ENCODE measurements at places on chromosomes 5 and 9.

DNA sequence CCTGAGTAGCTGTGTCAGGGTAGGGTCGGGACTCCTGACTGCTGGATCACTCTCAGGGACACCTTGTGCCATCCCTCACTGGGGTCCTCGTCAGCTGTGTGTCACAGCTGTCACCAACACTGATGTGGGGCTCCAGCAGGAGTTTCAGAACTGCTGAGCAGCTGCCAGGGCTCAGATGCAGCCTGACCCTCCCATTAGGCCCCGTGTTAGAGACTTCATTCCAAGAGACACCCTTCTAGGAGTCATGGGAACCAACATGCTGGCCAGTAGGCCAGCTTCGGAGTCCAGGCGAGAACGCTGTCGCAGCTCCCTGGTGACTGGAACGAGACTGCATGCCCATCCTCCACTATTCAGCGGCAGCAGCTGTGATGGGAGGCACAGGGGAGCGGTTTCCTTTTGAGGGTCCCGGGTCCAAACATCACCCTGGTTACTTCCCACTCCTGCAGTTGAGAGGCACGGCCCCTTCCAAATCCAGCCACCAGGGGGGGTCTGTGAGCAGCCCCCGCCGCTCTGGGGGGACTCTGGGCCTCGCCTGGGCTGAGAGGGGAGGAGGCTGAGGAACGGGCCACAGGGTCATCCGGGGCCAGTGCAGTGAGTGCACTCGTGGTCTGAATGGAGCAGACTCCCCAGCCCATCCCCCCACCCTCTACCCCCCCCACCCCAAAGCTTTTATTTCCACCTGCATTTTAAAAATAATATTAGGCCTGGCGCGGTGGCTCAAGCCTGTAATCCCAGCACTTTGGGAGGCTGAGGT, 12.6 kb upstream of the TCF7 start:
- DNase-seq, result peak; percentile 57

- no peak for DNase-seq
These were observed 18.9 kb upstream of the ASS1 start for GRCh38 chr9:130425741-130426466.

- no peak for DNase-seq
These were observed 28.2 kb downstream of the MTRR start for GRCh38 chr5:7897014-7897600.

GRCh38 chr5:62686692-62687091, 108.1 kb downstream of the LRRC70 start:
- DNase-seq, result no peak

GRCh38 chr5:150208187-150209098, 18.6 kb downstream of the SLC6A7 start:
- DNase-seq, result no peak

- DNase-seq, result no peak
These were observed 33.9 kb downstream of the AHRR start for GRCh38 chr5:355379-355935.

DNA sequence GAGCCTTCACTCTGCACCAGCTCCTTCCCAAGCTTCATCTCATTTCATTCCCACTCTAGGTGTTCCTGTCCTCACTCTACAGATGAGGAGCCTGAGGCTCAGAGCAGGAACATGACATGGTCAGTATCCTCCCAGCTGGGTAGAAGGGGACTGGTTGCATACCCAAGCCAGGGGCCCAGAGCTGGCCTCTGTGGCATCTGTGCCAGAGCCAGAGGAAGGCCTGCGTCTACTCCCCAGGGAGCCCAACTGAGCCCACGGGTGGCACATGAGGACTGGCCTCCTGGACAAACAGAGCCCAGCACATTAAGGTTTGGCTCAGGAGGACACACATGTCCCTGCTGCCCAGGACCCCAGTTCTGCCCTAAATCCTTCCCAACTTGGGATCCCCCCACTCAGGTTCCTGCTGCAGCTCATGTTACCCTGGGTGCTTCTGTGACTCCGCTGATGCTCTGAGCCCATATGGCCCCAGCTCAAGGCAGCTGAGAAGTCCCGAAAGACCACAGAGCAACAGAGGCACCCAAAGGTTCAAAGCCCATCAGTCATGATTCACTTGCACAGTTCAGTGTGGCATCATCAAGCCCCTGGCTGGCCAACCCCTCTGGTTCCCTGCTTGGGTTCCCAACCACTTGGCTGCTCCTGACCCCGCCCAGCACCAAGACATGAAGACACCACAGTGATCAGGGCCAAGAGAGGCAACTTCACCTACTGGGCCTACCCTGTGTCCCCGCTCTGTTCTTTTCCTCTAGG, 8.5 kb upstream of the NEURL1B start:
- DNase-seq, result no peak

GRCh38 chr9:19550009-19550408, 141.2 kb downstream of the ACER2 start:
- no peak for DNase-seq

DNA sequence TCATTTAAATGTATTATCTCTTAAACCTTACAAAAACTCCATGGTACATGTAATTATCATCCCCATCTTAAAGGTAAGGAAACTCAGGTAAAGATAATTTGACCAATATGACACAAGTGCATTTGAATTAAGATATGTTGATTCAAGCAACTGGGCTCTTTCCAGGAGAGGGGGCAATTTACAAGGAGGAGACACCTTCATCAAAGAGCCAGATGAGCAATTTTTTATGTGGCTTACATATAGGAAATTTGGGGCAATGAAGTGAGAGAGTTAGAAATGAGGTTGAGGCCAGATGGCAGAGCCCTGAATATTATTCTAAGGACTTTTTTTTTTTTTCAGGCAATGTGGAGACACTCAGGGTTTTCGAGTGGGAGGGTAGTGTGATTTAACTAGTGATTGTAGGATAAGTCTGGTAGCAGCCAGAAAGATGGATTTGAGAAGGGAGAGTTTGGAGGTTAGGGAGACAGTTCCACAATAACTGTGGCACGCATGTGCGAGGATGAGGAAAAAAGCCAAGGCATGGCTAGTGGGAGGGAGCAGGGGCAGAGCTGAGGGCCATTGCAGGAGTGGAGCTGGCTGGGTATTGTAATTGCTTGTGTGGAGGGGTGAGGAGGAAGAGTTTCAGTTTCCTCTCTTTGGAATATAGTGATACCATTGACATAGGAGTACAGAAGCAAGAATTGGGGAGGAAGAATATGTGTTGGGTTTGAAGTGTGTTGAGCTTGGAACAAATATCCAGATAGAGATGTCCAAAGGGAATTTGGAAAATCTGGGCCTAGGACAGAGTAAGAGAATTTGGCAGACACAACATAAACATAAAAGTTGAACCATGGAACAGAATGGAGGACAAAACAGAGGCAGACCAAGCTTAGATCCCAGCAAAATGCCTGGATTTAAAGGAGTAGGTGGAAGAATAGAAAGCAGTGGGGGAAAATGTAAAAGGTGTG, 72.0 kb downstream of the ACTBL2 start:
- DNase-seq, result no peak

- no peak for DNase-seq
These were observed 1962.9 kb upstream of the CDH6 start for GRCh38 chr5:29230591-29230990.

DNA sequence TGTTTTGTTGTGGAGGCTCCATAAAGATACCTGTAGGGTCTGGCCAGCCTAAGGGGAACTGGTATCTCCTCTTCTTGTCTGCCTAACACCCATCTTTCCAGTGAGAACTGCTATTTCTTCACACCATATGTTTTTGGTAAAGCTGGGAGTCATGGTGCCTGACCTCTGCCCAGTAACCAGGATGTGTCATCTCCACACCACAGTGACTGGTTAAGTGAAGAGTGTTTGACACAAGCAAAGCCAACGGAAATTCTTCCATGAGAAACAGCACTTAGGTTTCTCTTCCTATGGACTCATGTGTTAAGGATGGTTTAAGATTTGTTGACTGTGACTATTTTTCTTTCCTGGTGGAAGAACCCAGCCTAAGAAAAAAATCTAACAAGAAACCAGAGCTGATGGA, 111.5 kb downstream of the HTR4 start:
- DNase-seq, result no peak

GRCh38 chr5:107153283-107153682, 517.5 kb downstream of the EFNA5 start:
- DNase-seq, result no peak

DNA sequence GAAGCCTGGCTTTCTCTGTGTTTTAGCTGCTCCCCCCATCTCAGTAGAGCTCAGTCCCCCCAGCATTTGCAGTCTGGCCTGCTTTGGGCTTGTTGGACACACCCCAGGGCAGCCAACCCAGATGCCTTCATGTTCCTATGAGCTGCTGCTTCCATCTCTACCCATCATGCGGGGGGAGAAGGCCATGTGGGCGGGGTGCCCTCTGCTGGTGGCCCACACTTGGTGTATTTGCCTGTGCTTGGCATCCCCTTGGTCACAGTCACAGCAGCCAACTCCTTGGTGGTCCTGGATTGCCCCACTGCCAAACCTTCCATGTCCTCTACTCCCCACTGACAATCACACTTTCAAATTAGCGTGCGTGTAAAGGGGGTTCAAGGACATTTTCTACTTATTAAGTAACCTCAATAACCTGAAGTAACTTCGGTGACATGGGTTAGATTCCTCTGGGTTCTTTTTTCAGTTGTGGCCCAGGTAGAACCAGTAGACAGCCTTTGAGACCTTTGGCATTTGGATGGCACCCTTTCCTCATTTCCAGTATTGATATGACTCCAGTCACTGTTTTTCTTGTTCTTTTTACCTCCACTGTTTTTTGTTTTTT, 42.8 kb downstream of the SNX30 start:
- peak; percentile 64 for DNase-seq

GRCh38 chr5:117246424-117246823, 671.8 kb upstream of the SEMA6A start:
- DNase-seq, result no peak

DNA sequence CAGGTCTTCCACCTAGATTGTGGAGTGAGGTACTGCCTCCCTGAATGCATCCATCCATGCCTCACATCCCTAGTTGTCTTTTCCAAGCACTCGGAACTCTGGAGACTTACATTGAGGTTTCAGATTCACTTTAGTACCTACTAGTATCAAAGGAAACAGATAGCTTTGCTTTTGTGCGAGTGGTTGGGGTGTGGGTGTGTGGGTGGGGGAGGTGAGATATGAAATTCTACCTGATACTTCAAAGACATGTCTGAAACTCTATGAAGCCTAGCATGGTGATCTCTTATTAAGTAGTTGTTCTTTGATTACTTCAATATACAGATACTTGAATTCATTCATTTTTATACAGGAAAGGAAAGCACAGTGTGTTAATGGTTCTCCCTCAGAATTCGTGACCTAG, 64.4 kb downstream of the MCCC2 start:
- DNase-seq, result peak; percentile 13

- DNase-seq, result no peak
These were observed 182.9 kb upstream of the MEF2C start for GRCh38 chr5:89065919-89066318.

DNA sequence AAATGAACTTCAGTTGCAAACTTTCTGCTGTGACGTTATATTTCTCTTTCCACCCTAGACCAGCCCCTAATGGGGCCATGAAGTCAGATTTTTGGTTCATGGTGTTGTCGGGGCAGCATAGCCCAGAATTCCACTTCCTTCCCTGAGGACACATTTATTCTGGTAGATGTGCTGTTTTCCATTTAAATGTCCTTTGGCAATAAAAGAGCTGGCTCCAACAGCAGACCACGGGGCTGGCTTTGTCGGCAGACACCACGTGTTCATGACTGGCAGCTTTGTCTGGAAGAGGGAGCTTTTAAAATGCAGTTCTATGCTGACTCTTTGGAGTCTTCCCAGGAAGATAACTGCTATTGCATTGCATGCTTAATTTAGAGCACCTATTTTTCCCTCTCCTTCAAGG, 17.6 kb upstream of the LCP2 start:
- DNase-seq, result no peak

DNA sequence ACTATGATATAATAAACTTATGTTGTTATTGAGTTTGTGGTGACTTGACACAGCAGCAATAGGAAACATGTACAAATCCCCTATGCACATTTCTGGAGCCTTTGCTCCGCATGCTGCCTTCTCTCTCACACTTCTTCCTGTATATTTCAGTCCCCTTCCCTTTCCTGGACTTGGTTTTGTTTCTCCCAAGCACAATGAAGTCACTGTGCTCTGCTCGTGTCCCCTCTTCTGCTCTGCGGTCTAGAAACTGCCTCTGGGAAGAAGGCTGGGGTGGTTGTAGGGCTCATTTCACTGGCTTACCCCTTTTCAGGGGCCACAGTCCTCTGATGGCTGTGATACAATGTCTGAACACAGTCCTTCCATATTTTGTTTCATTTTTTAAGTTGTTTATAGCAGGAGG, 15.7 kb upstream of the FGD3 start:
- DNase-seq, result no peak

DNA sequence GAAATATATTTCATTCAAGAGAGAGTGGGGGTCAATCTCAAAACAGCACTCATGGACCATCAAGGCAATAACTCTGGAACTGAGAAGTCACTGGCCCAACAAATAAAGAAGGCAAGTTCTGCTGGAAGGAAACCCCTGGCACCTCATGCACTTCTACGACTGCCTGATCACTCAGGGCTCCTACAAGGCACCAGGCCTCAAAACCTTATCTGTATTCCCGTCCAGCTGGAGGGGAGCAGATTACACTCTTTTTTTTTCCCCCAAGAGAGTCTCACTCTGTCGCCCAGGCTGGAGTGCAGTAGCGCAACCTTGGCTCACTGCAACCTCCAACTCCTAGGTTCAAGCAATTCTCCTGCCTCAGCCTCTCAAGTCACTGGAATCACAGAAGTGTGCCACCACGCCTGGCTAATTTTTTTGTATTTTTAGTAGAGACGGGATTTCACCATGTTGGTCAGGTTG, 49.9 kb downstream of the P4HA2 start:
- no peak for DNase-seq

DNA sequence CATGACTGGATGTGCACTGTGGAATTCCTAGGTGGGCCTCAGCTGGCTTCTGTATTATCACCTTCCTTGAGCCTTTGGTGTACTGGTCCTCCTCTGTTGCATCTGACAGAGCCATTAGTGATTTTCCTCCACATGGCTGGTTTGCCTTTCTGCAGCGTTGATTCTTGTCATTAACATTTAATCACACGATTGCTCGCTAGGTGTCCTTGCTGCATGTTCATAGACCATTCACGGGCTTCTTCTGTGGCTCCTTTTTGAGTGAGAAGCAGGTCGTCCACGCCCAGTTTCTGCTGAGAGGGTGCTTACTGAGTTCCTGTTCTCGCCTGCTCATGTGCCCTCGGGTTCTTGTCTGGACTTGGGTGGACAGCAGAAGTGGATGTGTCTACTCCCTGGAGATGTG, 29.3 kb downstream of the ADAMTS16 start:
- no peak for DNase-seq

DNA sequence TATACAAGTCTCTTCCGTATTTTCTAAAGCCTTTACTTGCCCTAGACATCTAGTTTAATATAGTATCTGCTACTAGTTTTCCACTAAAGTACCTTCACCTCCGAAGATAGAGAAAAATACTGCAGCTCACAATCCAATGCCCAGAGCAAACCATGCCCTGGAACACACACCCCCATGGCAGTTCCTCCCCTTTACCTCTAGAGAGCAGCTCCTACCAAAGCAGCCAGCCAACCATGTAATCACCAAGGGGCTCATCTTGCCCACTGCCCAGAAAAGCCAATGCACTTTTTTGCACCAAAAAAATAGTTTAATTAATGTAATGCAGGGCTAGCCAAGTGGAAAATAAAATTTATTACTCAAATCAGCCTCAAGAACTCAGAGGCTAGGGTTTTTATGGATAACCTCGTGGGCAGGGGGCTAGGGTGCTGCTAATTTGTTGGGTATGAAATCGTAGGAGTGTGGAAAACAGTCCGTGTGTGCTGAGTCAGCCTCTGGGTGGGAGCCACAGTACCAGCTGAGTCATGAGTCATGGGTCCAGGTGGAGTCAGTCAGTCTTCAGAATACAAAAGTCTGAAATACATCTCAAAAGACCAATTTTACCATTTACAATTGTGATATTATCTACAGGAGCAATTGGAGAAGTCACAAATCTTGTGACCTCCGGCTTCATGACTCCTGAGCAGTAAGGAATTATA, 120.1 kb upstream of the ACO1 start:
- no peak for DNase-seq

Data from stimulated activated CD4-positive, alpha-beta T cell treated with anti-CD3 and anti-CD28 coated beads, Interleukin-12 subunit alpha, Interleukin-12 subunit beta, amount 100 ng/mL, for 24 hours (primary cell).